ENCODE measurements at places on chromosomes 11 and 22.

- no peak for DNase-seq
These were observed 75.7 kb upstream of the ANO1 start for GRCh38 chr11:70002433-70002832.

DNA sequence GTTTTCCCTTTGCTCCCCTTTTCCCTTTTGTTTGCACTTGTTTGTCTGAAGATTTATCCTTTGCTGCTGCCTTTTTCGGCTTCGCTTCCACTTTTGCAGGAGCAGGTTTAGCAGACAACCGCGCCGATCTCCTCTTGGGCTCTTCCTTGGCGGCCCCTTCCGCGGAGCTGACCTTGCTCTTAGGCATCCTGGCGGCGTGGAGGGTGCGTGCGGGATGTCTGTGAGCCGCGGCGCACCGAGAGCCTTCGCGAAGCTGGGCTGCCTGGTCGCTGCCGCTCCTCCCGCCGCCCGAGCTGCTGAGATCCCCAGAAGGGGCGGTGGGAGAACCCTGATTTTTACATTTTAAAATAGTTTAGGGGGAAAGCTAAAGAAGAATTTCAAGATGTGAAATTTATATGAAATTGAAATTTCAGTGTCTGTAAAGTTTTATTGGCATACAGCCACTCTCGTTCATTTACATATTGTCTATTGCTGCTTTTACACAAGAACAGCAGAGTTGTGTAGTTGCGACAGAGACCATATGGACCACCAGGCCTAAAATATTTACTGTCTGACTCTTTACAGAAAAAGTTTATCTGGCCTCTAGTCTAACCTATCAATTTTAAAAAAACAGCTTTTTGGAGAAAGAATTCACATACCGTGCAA lies 105.2 kb upstream of the RRM1 start:
- peak; percentile 50 for DNase-seq

- DNase-seq, result peak; percentile 61
These were observed 76.2 kb upstream of the VPREB1 start for GRCh38 chr22:22168190-22168940.

DNA sequence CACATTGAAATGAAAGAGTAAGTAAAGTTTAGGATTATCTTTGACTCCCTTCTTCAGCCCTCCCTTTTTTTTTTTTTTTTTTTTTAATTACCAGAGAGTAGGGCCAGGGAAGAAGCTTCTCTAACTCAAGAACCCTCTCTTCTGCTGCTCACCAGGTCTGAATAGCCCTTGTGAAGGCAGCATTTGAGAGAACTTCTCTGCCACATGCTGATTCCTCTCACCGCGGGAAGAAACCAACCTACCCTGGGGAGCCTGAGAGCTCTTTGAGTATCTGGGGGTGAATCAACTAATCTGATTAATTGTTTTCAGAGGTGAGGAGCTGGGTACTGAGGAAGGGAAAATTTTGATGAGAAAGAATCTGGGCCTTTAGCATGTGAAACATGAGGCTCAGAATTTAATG lies 434.5 kb upstream of the CCDC90B start:
- no peak for DNase-seq

DNA sequence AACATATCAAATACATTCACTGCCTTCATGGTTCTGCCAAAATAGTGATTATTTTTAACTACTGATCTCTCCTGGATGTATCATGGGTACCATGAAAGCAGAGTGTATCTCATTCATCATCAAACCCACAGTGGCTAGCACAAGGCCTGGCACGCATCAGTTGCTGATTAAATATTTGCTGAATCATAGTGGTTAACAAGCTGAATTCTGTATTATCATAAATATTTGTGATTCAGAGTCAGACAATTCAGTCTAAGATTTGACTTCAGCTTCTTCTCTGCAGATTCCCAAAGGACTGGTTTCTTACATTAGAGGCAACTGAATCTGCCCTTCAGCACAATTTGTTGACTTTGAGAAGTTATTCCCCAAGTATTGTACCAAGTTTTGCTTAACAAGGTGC lies 715.8 kb upstream of the LRRC4C start:
- no peak for DNase-seq

DNA sequence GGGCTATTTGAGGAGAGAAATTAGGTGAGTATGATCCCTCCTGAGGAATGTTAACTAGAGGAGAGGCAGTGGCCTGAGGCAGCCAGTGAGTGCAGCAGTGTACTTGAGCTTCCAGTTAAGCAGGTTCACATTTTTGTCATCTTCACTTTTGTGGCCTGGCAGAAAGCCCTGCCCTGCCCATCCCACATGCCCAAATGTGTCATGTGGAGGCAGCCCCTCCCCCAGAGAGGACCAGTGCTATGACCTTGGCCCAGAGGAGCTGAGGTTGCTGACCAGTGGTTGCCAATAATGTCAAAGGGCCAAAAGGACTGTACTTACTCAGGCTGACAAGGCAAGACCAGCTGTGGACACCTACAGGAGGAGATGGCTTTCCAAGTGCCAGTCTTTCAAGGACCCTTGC lies 17.6 kb upstream of the GRK2 start:
- peak; percentile 31 for DNase-seq

DNA sequence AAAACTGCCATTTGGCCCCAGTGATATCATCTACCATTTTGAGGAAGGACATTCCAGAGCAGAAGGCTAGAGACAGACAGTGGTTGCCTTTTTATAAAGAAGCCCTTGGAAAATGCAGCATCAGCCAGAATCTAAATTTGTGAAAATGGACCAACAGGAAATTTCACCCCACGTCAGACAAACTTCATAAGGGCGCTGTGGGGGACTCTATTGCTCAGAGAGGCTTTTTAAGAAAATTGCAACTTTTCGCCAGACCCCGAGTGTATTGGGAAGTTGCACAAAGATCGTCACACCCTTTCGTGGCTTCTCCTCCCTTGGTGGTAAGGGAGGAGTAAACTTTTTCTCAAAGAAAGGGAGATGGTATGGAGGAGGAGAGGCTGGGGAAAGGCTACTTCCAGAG lies 12.3 kb upstream of the ALX4 start:
- DNase-seq, result no peak

DNA sequence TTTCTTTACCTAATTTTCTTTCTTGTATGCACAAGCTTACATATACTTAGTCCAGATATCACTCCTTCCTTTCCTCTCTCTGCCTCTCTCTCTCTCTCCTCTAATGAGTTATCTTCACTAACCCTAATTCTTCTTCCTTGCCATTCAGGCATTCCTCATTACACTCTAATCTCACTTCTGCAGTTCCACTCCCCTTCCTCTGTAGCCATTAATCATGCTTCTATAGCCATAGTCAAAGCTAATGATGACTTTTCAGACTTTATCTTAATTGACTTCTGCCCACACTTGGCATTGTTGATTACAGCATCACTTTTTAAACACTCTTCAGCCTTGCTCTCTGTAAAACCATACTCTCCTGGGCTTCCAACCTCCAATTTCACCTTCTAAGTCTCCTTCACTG lies 35.3 kb upstream of the SC5D start:
- DNase-seq, result no peak

GRCh38 chr11:107969219-107969618 lies 39.5 kb upstream of the CUL5 start:
- DNase-seq, result peak; percentile 10

- peak; percentile 78 for DNase-seq
These were observed 11.2 kb upstream of the PPP2R1B start for GRCh38 chr11:111777094-111778046.

All from ELR (cell line).